HFFc6 (cell line): ENCODE measurements at places on chromosomes 7 and 10. TPM values are rescaled to one million over a fixed set of nuclear protein-coding genes. Genes with fewer than 3 reads are reported as not detected.

Gene CLDN4
- total RNA-seq = 0.05 to 0.22 TPM in 2 of 3 replicates, not detected in the other

Gene FOXI2
- not detected in 3 replicates for total RNA-seq

DNA sequence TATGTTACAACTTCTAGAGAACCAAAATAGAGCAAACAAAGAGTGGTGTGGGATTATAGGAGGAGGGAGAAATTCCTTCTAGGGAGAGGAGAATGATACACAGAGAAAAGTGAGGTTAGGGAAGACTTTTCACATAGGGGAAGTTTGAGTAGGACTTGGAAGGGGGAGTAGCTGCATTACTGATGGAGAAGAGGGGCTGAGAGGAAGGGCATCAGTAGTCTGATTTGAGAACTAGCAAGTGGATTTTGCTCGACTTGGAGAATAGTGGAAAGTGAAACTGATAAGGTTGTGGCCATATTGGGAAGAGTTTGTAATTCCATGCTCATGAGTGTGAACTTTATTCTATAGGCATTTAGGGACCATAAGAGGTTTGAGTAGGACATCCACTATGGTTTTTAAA, 6.1 kb downstream of the NRF1 start:
- no peak for DNase-seq

Gene NKX6-2
- total RNA-seq = not detected in 3 replicates

Gene RSU1
- 194 to 215 TPM (median 212 TPM) in 3 replicates for total RNA-seq

Gene LAMB4
- not detected in 3 replicates for total RNA-seq

- DNase-seq = peak; percentile 23
These were observed 61.2 kb upstream of the LRRN3 start for GRCh38 chr7:111029574-111030251.

Gene ADARB2
- total RNA-seq = not detected in 3 replicates

DNA sequence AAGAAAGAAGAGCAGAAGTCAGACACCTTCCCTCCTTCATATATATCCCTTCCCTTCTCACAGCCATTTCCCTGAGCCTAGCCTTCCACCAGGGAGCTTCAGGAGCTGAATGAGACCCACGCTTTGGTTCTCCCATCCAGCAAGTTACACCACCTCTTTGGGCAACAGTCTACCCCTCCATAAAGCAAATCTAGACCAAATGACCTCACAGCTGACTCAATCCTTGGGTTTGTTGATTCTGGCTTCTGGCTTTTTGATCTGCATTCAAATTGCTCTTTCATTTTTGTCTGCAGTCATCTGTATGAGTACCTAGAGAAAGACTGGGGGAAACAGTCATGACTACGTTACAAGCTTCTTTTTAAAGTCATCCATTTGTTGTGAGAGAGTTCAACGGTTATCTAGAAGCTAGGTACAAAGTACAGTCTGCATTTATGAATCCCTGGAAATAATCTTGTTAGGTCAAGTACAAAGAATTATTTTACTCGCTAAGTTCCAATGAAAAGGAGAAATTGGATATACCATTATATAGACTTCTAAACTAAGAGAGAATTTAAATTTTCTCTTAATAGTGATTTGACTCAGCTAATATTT, 86.3 kb downstream of the RAB11FIP2 start:
- DNase-seq = no peak

Gene CFAP69
- total RNA-seq = 1.2 to 2.4 TPM (median 2.2 TPM) in 3 replicates

Gene SEMA3E
- total RNA-seq = not detected in 2 replicates

Gene ASB13
- 8.1 to 9.0 TPM (median 9.0 TPM) in 3 replicates for total RNA-seq

Gene C7orf33
- not detected in 3 replicates for total RNA-seq

GRCh38 chr10:132163278-132163765, 23.4 kb upstream of the DPYSL4 start:
- DNase-seq = no peak

Gene DOCK1
- 52.8 to 59.9 TPM (median 56.0 TPM) in 3 replicates for total RNA-seq

DNA sequence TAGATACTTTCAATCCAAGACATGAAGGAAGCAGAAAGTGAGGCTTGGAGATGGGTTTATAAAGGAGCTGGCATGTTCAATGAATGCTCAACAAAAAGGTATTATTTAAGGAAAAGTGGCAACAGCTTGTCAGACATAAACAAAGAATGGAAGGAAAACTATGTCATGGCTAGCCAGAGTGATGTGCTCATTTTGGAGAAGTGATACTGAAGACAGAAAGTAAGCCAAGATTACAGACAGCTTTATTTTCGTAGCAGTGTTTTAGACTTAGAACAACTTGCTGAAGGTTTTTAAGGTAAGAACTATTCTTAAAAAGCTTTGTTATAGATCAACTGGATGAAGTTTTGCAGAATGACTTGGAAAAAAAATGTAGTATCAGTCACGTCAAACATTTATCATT, 160.5 kb upstream of the FERD3L start:
- DNase-seq = no peak
